Epithelial cell of umbilical artery (primary cell): ENCODE measurements at places on chromosomes 4 and X. TPM values are rescaled to one million over a fixed set of nuclear protein-coding genes. Genes with fewer than 3 reads are reported as not detected.

The FGA gene
- total RNA-seq: not detected in 2 replicates

The C4orf33 gene
- 9.7 and 12.3 TPM in 2 replicates for total RNA-seq

The TEX28 gene
- total RNA-seq: not detected in 2 replicates

The PRR32 gene
- total RNA-seq: not detected in 2 replicates

The RXFP1 gene
- 0.15 TPM in 1 of 2 replicates, not detected in the other for total RNA-seq

The TLR6 gene
- 0.65 and 0.76 TPM in 2 replicates for total RNA-seq

The TBX22 gene
- total RNA-seq: not detected in 2 replicates

The ALAS2 gene
- total RNA-seq: not detected in 2 replicates

The RAB9B gene
- 0.15 and 0.32 TPM in 2 replicates for total RNA-seq

The NAP1L3 gene
- total RNA-seq: 0.65 and 2.3 TPM in 2 replicates

The PRPS2 gene
- 35.1 and 35.7 TPM in 2 replicates for total RNA-seq
